ENCODE measurements at places on chromosomes 11 and 22. TPM values are rescaled to one million over a fixed set of nuclear protein-coding genes. Genes with fewer than 3 reads are reported as not detected.

DNA sequence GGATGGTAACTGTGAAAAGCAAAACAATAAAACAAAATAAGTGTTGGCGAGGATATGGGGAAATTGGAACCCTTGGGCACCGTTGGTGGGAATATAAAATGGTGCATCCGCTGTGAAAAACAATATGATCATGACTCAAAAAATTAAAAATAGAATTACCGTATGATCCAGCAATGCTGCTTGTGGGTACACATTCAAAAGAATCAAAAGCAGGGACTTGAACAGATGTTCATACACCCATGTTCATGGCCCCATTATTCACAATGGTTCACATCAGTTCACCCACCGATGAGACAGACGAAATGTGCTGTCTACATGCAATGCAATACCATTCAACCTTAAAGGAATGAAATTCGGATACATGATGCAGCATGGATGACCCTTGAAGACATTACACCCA lies 1.2 kb upstream of the DERL3 start:
- no peak for DNase-seq

GRCh38 chr11:43517518-43517917 lies 158.8 kb downstream of the TTC17 start:
- DNase-seq: no peak

DNA sequence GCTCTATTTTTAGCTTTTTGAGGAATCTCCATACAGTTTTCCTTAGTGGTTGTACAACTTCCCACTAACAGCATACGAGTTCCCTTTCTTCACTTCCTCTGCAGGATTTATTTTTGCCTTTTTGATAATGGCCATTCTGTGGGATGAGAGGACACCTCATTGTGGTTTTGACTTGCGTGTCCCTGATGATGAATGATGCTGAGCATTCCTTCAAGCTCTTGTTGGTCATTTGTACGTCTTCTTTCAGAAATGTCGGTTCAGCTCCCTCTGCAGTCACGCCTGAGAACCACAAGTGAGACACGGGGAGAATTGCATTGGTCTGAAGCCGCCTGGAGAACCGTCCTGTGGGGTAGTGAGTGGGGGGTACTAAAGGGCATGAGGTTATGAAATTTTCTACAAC lies 2.0 kb upstream of the KRTAP5-10 start:
- DNase-seq: peak; percentile 68

DNA sequence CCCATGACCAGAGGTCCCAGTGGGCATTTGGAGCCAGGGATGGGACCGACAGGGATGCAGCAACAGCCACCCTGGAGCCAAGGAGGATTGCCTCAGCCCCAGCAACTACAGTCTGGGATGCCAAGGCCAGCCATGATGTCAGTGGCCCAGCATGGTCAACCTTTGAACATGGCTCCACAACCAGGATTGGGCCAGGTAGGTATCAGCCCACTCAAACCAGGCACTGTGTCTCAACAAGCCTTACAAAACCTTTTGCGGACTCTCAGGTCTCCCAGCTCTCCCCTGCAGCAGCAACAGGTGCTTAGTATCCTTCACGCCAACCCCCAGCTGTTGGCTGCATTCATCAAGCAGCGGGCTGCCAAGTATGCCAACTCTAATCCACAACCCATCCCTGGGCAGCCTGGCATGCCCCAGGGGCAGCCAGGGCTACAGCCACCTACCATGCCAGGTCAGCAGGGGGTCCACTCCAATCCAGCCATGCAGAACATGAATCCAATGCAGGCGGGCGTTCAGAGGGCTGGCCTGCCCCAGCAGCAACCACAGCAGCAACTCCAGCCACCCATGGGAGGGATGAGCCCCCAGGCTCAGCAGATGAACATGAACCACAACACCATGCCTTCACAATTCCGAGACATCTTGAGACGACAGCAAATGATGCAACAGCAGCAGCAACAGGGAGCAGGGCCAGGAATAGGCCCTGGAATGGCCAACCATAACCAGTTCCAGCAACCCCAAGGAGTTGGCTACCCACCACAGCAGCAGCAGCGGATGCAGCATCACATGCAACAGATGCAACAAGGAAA lies 27.3 kb upstream of the L3MBTL2 start:
- no peak for DNase-seq

DNA sequence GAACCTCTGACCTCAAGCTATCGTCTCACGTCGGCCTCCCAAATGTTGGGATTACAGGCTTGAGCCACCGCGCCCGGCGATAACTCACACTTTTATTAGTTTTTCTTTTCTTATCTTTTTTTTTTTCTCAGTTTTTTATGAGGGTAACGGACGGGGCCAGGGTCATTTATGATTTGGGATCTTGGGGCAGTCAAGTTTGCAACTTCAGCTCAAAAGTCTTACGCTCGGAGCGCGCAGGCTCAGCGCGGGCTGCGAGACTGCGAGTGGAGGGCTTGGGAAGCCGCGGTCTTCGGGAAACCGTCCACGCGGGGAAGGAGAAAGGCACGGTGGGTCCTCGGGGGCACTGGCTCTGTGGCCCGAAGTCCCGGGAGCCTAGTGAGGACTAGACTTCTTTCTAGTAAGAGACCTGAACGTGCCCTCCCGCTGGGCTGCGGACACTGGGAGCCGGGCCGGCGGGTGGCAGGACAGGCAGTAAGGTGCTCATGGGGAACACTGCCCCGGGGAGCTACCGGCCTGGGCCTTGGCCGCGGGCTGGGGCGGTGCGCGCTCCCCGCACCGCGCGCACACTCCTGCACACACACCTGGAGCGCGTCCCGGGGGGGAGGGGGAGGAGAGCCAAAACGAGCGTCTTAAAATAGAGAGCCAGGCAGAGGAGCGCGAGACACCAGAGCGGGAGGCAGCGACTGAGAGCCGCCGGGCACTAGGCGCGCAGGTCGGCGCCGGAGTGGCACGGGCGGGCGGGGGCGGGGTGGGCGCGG lies 476 bp upstream of the BARX2 start:
- DNase-seq: peak; percentile 35

GRCh38 chr11:33344611-33345010 lies 87.4 kb downstream of the HIPK3 start:
- DNase-seq: no peak

DNA sequence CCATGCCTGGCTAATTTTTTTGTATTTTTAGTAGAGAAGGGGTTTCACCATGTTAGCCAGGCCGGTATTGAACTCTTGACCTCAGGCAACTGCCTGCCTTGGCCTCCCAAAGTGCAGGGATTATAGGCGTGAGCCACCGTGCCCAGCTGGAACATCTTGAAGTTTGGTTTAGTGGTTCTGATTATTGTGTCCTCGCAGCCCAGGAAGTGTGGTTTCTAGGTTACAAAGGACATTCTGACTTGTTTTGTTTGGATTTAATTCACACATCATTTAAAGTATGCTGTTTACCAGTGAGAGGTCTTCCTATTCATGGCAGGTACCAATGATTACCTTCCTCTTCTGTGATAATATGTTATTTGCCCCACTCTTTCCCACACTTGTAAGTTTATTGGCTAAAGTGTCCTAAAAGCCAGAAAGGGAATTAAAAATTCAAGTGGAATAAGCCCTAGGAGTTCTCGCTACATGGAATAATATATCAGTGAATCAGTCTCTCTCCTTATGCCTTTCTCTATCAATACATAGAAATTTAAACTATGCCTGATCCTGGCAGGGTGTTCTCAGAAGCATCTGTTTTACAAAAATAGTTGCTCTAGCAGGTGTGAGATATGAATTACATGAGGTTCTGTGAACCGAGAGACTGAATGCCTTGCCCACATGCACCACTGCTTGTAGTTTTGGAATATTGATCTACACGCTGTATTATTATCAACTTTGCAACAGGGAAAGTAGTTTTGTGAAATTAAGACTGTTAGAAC lies 263.1 kb downstream of the DDX10 start:
- no peak for DNase-seq

GRCh38 chr11:119520400-119520799 lies 97.4 kb upstream of the THY1 start:
- no peak for DNase-seq

DNA sequence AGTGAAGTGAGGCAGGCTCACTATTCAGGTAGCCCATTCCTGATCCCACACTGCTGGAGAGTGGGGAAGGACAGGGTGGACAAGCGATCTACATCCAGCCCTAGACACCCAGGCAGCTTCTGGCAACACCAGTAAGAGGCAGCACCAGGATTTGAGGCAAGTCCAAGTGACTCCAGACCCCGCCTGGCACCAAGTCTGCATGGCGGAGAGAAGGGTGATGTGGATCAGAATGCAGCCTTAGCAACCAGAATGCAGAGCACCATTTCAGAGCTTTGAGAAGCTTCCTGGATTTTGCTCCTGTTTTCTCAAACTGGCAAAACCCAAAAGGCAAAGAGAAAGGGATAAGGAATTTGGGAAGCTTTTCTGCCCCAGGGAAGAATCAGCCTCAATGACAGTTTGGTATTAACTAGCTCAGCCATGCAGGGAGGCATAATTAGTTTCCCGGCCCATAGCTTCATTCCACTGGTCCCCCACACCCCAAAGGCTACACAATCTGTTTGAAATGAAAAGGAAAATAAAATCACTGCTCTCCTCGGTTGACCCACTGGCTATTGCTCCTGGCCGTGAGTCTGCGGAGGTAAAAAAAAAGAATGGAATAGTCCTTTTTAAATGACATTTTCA lies 17.3 kb downstream of the GALNT18 start:
- no peak for DNase-seq

DNA sequence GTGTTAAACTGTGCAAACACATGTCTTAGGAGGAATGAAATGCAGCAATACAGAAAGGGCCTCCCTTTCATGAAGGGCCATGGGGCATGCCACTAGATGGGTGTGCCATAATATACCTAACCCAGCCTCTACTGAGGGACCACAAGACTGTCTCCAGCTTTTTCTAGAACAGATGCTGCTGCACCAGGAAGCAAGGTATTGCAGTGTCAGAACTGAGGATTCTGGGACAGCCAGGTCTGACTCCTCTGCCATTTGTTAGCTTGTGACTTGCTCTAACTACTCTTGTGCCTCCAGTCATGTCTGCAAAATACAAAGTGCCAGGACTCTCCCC lies 53.2 kb downstream of the HIRA start:
- DNase-seq: no peak

TRIM66 gene
- 49.6 TPM for total RNA-seq

LMO2 gene
- 6.5 TPM for total RNA-seq

CABP7 gene
- 1.6 TPM for total RNA-seq

Measured in testis (tissue), 5 donors.